Right lung (tissue), 10 donors: ENCODE measurements at places on chromosomes 6 and 20. TPM values are rescaled to one million over a fixed set of nuclear protein-coding genes. Genes with fewer than 3 reads are reported as not detected.
A peak's percentile ranks its signal among the peaks of the same experiment; 100 is the strongest.

Gene PPIL1
- 39.3 TPM for polyA plus RNA-seq

Gene PSORS1C1
- 0.54 TPM for polyA plus RNA-seq

Gene CLPSL2
- not detected for polyA plus RNA-seq

Gene ROS1
- 26.1 TPM for polyA plus RNA-seq

Gene CCN5
- polyA plus RNA-seq, result 0.42 TPM

GRCh38 chr20:973785-974194 is 28.3 kb downstream of the RSPO4 start:
- DNase-seq, result no peak

DNA sequence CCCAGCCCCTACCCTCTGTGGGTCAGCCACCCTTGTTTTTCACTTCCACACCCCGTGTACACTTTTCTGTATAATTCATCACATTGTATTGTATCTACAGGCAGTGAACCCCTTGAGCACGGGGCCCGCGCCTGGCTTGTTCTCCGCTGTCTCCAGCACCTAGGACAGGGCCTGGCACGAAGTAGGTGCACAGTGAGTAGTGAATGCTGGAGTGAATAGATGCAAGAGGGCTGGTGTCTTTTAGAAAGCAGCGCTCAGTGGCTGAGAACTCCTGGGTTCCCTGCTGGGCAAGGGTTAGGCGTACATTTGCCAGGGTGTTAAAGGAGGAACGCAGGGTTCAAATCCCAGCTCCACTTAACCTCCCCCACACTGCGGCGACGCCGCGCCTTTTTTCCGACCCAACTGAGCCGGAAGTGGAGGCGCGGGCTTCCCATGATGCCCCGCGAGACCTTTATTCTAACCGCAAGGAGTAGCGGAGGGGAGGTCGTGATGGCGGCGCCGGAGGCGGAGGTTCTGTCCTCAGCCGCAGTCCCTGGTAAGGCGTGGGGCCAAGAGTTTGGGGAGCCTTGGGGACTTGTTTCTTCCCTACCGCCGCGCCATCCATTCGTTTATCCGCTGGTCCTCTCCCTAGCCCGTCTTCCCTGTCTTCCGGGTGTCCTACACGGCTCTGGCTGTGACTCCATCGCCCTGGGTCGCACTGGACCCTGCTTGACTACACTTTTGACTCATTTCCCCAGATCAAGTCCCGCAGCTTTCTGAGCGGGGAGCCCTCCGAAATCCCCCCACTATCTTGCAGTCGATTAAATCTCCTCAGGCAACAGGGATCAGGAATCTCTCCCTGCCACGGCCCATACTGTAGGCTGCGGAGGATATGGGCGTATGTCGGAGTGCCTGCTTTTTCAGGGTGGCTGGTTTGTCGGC is at the start of gene MAD2L1BP:
Gene MAD2L1BP, plus strand, starts transcription at position 454 of the 921 bp plus-strand sequence. Its CDS starts 36 bp downstream, at position 490.
- DNase-seq, result peak; percentile 82

DNA sequence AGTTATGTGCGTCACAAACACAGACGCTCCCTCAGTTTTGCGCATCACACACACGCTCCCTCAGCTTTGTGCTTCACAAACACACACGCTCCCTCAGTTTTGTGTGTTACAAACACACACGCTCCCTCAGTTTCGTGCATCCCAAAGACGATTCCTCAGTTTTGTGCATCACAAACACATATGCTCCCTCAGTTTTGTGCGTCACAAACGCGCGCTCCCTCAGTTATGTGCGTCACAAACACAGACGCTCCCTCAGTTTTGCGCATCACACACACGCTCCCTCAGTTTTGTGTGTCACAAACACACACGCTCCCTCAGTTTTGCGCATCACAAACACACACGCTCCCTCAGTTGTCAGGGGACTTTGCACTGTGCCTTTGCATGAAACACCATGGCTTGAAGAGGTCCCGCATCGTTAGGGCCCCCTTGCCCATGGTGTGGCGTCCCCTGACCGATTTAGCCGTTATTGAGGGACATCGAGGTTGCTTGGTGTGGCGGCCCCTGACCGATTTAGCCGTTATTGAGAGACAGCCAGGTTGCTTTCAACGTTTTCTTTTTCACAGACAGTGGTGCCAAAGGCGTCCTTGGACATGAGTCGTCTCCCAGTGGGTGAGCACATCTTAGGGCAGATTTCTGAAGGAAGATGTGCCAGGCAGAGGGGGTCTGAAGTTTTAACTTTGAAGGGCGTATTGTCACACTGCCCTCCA is 28.1 kb upstream of the MYT1 start:
- DNase-seq, result no peak

DNA sequence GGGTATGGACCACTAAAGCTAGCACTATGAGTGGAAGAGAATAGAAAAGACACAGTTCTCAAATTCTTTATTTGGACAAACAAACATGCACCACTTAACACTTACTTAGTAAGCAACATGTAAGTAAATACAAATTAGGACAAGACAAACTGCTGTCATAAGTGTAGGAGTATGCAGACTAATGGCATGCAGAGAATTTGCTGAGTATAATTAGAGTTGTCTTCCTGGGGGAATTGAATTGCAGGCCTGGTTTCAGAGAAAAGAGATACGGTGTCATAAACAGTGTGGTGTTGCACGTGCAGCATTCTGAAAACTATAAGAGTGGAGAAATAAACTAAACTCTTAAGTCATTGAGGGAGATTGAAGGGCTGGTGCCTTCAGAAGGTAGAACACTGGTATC is 125.2 kb upstream of the EYA4 start:
- no peak for DNase-seq

DNA sequence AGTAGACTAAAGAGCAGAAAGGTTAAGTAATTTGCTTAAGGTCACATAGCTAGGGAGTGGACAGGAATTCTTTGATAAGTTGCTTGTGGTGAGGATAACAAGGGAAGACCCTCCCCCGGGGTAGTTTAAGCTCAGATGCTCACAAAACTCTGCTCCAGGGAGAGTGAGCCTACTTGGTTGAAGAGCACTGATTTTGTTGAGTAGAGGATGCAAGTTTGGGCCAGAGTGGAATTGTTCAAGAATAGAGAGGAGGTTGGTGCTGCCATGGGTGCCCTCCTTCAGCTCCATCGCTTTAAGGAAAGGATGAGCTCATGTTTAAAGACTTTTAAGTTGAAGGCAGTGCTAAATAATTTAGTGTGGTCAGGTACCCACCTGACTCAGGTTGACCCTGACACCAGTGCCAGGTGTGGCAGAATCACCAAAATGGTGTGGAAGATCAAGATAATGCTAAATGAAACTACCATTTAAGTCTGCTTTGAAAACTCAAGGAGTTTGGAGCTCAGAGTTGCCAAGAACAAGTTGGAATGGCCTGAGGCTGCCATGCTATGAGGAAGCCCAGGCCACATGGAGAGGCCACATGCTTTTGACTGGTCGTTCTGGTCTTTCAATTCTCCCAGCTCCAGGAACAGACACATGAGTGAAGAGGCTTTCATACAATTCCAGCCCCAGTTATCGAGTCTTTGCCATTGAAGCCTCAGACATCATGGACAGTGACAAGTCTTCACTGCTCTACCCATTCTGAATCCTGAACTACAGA is 8.0 kb upstream of the TCF15 start:
- no peak for DNase-seq
